ENCODE measurements at places on chromosomes 12 and 14. TPM values are rescaled to one million over a fixed set of nuclear protein-coding genes. Genes with fewer than 3 reads are reported as not detected.

DNA sequence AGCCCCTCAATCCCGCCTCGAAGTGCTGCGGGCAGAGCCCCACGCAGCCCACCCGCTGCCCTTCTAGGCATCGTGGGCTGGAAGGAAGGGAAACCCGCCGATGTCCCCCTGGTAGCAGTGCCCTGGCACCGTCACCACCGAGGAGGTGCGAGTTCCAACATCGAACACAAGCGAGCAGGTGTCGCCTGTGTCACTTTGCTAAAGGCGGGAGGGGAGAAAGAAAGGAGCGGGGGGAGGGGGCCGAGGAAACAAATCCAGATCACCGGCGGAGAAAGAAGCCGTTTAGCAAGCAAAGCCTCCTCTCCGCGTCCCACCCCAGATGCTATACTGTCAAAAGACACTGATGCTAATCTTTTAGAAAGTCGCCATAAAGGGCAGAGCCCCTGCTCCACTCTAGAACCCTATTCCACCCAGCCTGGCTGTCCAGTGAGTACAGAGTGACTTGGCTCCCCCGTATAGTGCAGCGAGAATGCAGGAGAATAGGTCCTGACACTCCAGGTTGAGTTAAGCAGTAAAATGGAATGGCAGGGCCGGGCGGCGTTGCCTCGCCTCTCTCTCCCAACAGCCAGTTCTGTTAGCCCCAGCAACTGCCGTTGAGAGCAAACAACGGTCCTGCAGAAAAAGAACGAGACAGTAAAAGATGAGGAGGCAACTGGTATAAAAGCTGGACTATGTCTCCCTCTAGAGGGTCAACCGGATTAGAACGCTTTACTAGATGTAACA is 67.9 kb upstream of the USP15 start:
- peak; percentile 50 for DNase-seq

Gene LUM
- 94.9 TPM for total RNA-seq

- no peak for DNase-seq
Measured at GRCh38 chr14:105433161-105433605, 13.6 kb downstream of the MTA1 start.

DNA sequence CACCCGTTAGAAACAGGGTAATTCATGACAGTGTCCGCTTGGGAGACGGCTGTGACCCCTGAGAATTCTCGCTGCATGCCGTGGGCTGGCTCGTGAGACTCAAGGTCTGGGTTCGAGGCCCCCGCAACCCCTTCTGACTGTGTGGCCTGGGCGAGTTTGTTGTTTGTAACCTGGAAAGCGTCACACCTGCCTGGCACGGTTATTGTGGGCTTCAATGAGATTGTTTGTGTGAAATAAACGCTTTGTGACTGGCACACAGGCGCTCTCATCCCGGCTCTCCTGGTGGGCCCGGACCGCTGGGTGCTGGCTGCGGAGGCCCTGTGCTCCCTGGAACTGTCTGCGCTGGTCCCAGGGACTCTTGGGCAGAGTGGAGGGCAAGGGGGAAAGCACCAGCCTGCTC is 33.9 kb downstream of the MEG3 start:
- no peak for DNase-seq

Gene OR6C74
- total RNA-seq: not detected

- DNase-seq: no peak
Measured at GRCh38 chr12:68113644-68114043, 45.9 kb downstream of the IFNG start.

GRCh38 chr12:6534695-6534944 is 303 bp downstream of the GAPDH start:
- DNase-seq: no peak

GRCh38 chr12:132899033-132899432 is 11.6 kb upstream of the CHFR start:
- no peak for DNase-seq

DNA sequence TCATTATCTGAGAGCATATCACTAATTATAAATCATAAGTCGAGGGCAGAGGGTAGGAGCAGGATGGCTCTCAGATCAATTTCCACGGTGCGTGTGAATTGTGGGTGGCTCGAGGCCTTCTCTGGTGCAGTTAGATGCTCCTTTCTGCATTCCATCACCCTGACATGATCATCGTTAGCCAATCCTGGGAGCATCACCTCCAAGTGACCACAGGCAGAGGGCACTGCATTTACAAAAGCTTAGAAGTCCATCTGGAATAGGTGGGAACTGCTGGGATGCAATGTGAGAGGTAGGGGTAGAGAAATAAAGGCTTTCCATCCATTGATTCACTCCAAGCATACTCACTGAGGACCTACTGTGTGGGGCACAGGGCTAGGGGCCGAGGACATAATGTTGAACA is 538.2 kb upstream of the TBX3 start:
- DNase-seq: no peak

All from MG63 (cell line).